Stimulated activated CD4-positive, alpha-beta T cell treated with anti-CD3 and anti-CD28 coated beads, Interleukin-2, amount 100 ng/mL, for 24 hours (primary cell): ENCODE measurements at places on chromosomes 12 and 14.
A peak's percentile ranks its signal among the peaks of the same experiment; 100 is the strongest.

DNA sequence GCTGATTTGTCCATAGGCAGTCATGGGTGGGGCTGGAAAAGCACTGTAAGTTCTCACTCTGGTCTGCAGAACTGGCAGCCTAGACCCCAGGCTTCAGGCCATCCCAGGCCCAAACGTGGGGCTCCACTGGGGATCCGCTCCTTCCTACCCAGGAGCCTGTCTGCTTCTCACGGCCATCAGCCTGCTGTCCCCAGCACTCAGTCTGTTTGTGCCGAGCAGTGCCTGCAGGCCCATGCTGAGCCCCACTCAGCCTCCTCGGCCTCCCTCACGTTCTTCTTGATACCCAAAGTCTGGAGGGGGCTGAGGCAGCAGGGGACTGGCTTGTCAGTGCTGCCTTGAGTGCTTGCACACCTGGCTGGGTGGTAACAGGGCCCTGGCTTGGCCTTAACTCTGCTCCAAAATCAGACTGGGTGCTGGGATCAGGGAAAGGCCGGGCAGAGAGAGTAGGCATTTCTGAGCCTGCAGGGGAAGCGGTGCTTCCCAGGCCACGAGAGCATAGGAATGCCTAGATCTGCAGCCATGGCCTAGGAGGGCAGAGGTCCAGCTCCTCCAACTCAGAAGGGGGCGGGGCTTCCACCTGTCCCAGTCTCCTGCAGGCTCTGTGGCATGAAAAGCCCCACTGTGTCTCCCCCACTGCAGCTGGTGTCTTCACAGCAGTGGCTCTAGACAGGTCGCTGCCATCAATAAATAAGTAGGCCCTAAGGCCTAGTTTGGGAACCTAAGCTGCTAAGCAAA, 772.4 kb upstream of the FBXO33 start:
- DNase-seq = no peak

DNA sequence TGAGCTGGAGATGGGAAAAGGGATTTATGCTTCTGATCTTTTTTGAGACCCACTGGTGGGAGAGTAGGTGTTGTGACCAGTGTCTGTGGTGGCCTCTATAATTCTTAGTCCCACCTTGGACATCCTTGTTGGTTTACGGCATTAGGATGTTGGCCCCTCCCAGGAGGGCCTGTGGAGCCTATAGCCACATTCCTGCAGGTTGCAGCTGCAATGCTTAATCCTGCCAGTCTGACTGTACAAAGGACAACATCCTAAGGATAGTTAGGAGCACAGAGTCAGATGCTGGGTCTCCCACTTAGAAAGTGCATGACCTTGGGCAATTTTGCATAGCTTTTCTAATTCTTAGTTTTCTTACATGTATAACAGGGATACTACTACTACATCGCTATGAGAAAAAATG, 150.9 kb upstream of the SLC38A2 start:
- DNase-seq = no peak

- DNase-seq = no peak
Observed at GRCh38 chr14:64394977-64395633, 7.0 kb downstream of the MTHFD1 start.

DNA sequence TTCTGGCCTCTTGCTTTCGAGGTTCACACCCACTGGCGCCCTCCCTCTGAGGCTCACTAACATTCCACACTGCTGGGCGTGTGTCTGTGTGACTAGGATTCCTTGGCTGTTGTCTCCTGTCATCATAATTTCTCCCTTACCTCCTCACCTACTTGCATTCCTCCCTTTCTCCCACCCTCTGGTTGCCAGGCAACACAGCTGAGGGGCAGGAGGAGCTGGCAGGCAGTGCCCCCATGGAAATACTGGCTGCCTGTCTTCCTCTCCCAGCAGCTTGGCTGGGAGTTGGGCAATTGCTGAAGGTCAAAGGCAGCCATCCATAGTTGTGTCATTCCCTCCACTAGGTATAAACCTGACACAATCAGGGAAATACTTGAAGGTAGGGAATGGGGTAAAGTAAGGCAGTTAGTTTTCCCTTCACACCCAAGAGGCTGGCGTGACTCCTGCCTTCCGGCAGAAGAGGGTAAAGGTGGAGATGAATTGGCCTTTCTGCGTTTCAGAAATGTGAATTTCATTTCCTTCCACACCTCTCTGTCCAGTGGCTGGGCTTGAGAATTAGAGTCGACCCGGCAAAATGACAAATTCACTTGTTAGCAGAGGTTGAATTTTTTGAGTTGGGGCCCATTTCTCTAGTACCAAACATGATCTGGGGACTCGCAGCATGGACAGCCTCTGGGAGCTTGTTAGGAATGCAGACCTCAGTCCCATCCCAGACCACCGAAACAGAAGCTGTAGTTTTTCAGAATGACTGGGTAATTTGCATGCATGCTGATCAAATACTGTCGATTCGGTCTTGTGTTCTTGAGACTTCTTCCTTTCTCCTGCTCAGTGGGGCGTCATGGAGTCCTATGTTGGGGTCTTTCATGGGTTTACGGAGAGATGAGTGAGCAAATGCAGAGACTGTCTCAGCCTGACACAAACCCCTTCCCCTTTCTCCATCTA, 24.3 kb upstream of the EMP1 start:
- DNase-seq = no peak

GRCh38 chr12:52798003-52798670, 2.2 kb upstream of the KRT3 start:
- no peak for DNase-seq

- no peak for DNase-seq
Observed at GRCh38 chr14:103105580-103106150, 11.1 kb downstream of the EXOC3L4 start.

DNA sequence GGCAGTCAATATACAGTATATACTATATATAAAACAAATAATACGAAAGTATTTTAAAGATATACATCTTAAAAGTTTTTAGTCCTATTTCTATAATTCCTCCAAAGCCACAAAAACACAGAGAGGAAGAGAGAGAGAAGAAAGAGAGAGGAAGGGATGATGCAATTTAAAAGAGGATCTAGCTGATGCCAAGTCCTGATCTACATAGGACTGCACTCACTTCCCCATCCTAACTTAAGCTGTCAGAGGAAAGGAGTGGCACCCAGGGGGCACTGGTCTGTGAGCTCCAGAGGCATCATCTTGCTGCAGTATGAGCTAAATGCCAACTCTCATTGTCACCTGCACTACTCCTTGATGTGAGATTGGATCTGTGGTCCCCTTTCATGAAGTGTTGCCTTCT, 95.8 kb downstream of the C12orf42 start:
- no peak for DNase-seq

DNA sequence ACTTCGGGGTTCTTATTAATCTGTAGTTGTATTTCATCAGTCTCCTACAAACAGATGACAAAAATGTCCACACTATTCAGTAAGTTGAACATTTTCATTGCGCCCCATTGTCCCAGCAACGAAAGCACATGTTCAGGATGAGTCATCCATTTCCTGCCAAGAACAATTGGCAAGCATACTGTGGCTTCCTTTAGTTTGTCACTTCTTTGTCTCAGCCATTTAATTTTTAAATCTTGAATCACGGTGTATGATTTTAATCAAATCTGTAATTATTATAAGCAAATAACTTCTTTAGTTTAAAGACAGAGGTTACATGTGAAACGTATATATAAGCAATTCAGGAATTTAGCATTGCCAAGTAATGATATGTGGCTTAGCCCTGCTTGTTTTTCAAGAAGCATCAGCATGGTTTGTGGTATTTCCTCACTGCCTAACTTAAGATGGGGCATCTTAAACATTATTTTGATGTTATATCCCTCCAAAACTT, 211.3 kb upstream of the KRR1 start:
- DNase-seq = peak; percentile 20

DNA sequence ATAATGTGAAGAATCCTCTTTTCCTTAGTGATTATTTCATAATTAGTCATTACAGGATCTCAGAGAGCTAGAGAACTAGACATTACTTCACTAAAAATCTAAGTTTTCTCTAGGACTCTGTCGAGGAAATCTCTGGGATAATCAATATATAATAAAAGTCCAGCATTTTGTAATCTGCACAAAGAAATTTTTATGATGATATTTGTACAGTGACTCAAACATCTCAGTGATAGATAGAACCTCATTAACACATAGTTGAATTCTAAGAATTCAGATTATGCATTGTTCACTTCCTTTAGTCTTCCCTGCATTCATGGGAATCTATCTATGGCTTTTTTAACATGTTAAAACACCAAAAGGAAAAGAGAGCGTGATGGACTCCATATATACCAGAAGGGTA, 11.0 kb downstream of the ITPR2 start:
- DNase-seq = no peak

- no peak for DNase-seq
Observed at GRCh38 chr12:26287671-26288381, 92.5 kb downstream of the SSPN start.

DNA sequence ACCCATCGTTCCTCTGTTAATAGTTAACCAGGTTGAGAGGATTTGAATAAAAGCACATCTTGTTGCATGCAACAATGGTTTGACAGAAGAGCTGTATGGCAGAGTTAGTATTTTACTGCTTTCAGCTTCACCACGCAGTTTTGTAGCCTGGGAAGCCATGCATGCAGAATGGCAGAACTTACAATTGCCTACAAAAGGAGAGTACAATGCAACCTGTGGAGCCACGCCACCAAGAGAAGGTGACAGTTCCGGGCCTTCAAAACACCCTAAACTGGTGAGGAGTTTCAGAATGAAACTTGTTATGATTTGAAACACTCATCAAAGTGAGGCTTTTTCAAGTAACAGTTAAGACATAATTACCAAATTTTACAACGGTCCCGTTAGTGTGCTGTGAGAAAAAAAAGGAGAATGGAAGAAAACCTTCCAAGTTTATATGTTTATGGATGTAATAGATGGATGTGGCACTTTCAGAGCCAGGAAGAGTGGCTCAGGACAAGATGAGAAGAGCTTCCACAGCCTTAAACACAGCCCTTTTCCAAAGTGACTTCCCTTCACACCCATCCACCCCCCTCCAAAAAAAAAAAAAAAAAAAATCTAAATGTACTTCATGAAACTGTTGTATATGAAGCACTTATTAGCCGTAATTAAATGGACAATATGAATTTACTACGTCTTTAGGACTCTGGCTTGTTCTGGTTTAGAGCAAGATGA, 158.7 kb downstream of the EGLN3 start:
- DNase-seq = no peak

DNA sequence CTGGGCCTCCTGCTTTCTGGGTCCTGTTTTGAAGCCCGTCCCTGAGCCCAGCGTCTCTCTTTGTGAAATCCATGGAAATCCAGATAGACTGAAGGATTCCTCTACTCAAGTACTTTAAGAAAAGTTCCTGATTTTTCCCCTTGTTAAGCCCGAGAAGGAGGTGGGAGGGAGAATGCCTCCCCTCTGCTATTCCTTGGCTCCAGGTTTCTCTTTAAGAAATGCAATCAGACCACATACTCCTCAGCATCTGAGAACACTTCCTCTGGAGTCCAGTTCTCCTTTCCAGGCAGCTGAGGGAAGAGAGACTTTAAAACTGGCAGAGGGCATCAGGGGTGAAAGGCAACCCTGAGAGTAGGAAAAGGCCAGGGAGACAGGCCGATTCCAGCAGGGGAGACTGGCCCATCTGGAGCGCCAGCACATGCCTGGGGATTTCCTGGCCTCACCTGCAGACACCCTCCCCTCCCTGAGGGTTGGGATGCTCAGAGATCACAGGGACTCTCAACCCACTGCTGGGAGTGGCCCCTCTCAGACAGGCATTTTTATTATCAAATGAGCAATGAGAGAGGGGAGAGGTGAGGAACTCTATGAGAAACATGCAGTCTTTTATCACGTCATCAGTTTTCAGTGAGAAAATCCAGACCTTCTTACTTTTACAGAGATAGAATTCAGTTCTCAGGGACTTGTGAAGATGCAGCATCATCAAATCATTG, 2.0 kb upstream of the EMP1 start:
- no peak for DNase-seq

- no peak for DNase-seq
Observed at GRCh38 chr12:106704081-106704480, 70.4 kb upstream of the RIC8B start.

GRCh38 chr12:5318874-5319273, 113.0 kb upstream of the NTF3 start:
- DNase-seq = no peak

DNA sequence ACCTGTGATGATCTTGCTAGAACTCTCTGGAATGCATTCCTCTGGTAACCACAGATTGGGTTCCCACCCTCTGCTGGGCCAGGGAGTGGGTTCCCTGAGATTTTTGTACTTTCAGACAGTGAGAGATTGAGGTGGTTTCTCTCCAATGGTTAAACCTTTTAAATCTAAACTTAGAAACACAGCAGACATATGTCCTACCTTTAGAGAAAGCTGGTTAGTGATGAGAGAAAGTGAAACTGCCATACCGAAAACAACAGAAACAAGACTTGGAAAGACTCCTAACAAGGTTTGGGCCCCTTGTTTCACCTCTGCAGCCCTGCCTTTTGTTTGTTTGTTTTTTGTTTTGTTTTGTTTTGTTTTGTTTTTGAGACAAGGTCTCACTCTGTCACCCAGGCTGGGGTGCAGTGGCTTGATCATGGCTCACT, 9.7 kb upstream of the SGPP1 start:
- no peak for DNase-seq

GRCh38 chr14:36521598-36522345, 1.7 kb upstream of the NKX2-1 start:
- DNase-seq = no peak

GRCh38 chr12:52846356-52846970, 2.3 kb downstream of the KRT78 start:
- no peak for DNase-seq

- peak; percentile 49 for DNase-seq
Observed at GRCh38 chr12:91355150-91356006, 172.8 kb upstream of the DCN start.

GRCh38 chr12:215116-215515, 1.2 kb upstream of the SLC6A12 start:
- no peak for DNase-seq

- no peak for DNase-seq
Observed at GRCh38 chr12:7171854-7172253, 17.6 kb upstream of the PEX5 start.

GRCh38 chr14:33609582-33609981, 341.3 kb downstream of the EGLN3 start:
- DNase-seq = no peak

GRCh38 chr12:32688786-32689185, 9.7 kb downstream of the DNM1L start:
- no peak for DNase-seq

- DNase-seq = no peak
Observed at GRCh38 chr12:130192642-130193345, 30.5 kb downstream of the FZD10 start.

DNA sequence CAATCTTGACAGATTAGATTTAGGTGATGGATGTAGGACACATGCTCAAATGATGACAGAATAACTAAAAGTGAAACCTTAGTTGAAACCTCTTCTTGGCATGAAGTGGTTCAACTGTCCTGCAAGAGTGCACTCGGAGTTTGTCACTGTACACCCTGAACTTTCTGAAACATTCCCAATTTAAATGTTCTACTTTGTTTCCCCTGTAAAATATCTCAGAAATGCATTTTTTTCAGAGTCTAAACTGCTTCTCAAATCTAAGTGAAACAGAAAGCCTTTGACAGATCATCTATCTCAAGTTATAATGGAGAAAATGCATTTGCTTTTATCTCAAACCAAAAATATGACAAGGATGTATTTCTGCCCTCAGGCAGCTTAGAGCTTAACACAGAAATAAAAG, 66.0 kb downstream of the BHLHE41 start:
- DNase-seq = no peak

GRCh38 chr14:90198541-90199060, 57.8 kb upstream of the PSMC1 start:
- no peak for DNase-seq
